ENCODE measurements at places on chromosomes 7 and 10.

GRCh38 chr7:155001756-155002410 lies 1.0 kb downstream of the PAXIP1 start:
- DNase-seq: no peak

DNA sequence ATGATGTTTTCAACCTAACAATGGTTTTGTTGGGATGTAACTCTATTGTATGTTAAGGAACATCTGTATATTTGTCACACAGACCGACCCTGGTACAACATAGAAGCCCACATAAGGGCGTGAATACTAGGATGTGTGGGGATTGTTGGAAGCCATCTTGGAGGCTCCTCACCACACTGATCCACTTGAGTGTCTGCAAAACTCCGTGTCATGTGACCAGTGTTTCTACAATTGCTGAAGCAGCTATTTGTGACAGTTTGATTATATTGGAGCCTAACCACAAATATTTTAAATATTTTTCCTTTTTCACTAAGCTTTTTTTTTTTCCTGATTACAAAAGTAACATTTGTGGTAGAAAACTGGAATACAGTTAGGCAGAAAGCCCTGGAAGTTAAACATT lies 27.9 kb downstream of the RALA start:
- no peak for DNase-seq

GRCh38 chr7:37198906-37199485 lies 249.7 kb downstream of the ELMO1 start:
- peak; percentile 58 for DNase-seq

DNA sequence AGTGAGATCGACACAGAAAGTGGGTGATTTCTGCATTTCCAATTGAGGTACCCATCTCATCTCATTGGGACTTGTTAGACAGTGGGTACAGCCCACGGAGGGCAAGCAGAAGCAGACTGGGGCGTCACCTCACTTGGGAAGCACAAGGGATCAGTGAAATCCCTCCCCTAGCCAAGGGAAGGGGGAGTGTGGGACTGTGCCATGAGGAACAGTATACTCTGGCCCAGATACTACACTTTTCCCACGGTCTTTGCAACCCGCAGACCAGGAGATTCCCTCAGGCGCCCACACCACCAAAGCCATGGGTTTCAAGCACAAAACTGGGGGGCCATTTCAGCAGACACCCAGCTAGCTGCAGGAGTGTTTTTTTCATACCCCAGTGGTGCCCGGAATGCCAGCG lies 99.8 kb downstream of the ODAD2 start:
- DNase-seq: no peak

- no peak for DNase-seq
These were observed 101.4 kb downstream of the GPAM start for GRCh38 chr10:112082120-112082519.

DNA sequence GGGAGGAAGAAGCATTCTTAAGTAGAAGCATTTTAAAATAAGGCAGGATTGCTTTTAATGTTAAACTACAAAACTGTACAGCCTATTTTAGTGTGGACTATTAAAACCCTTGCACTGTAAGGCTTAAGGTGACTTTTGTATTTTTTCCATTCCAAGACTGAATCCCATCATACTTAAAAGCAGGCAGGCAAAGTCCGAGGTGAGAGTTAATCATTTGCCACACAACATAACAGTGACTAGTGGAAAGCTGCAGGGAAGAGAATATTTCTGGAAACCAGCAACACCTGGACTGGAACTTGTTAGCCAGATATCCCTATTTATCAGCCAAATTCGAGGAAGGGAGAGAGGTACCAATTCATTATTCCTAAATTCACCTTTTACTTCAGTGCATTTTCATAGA lies 3.5 kb downstream of the PRR15 start:
- no peak for DNase-seq

DNA sequence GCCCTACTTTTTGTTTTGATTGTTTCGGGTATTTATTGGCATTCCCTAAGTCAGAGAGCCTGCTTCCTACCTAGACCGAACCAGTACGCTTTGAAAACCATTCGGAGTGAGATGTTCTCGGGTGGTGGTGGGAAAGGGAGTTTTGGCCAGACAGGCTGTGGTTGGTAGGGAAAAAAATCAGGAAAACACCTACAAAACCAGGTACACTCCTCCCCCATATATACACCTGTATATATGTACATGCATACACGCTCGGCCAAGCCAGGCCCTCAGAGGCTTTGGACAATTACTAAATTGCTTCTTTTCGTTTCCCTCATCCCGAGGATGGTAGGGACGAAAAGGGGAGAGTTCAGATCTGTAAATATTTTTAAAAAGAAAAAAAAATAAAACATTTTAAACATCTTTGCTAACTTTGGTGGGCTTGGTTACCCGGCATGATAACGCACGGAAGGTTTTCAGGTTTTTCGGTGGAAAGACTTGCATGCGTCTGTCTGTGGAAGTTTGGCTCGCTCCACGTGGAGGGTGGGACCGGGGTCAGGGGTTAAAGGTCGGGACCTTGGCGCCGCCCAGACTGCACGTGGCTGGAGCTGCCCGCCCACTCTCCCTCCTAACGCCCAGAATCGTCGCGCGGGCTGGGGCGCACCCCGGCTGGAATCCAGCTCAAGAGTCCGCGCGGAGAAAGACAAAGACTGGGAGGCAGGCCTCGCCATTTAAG lies 2.5 kb downstream of the HMX2 start:
- DNase-seq: no peak

- peak; percentile 86 for DNase-seq
These were observed 14.3 kb downstream of the ZNF282 start for GRCh38 chr7:149209518-149210269.

DNA sequence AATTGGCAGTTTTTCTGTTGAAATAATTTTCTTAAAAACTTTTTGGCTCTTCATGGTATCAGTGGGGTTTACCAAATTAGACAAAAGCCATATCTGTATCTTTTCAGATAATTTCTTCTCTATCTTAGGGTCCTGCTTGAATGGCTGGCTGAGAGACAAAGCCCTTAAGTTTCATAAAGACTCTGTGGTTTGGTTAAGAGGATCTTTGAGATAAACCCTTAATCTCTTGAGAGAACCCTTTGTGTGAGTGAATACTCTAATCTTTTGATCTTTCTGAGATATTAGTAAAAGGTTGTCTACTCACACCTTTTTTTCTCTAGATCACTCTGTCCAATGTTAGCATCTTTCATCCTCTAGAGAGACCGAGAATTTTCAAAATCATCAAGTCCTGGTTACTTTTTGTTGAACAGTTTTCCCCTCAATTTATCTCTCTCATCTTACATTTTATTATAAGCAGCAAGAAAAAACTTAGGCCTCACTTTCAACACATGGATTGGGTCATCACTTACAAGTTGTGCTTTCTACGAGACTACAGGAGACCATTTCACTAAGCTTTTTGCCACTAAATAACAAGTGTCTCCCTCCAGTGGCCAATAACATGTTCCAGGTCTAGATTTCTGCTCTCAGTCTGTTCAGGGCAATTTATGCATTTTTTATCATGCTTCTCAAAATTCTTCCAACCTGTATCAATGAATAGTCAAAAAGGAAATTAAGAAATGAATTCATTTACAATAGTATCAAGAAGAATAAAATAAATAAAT lies 28.4 kb downstream of the DNAJC9 start:
- DNase-seq: no peak

DNA sequence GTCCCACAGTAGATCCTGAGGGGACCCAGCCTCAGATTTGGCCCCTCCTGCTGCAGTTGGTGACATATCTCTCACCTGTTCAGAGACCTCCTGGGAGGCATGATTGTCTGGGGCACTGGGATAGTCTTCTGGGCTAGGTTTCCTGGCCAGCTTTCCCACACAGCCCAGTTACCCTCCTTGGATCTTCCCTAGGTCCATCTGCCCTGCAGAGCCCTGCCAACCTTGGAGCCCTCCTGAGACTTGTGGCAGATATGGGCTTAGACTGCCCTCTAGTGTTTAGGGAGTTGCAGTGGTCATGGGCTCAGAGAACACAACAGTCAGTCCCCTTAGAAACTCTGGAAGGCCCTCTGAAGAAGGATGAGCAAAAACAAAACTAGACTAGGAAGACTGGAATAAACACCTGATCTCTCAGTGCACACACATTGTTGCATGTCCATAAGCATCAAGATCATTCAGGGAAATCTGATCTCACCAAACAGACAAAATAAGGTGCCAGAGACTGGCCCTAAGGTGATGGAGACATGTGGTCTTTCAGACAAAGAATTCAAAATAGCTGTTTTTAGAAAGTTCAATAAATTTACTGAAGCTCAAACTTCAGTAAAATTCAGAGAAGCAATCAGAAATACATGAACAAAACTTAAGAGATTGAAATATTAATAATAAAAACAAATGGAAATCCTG lies 324.6 kb downstream of the ATRNL1 start:
- no peak for DNase-seq

GRCh38 chr10:120761951-120762350 lies 89.2 kb upstream of the WDR11 start:
- DNase-seq: no peak

DNA sequence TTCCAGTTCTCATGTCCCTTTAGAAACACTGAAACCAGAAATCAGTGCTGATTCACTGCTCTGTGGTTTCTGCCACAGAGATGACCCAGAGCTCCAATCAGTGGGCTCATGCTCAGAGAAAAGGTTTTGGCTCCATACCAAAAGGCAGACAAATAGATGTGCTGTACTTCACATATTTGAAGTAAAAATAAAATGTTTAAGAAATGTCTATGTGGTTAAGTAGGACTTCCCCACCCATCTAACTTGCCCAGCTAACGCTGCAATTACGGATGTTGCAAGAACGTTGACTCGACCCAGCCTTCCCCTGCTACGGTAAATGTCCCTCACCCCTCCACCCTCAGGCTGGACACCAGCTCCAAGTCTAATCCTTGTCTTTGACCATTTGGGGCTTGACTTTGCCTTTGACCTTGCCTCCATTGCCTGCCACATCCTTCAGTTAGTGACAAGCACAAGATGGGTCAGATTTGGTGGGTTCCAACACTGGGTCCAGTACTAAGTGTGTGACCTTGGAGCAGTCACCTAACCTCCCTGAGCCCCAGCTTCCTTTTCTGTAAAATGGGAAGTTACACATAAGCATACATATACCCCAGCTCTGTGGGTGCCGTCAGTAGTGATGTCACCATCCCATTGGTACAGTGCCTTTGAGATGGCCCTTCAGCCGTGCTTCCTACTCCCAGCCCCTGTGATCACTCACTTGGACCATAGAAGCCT lies 95.8 kb downstream of the CHST15 start:
- no peak for DNase-seq

DNA sequence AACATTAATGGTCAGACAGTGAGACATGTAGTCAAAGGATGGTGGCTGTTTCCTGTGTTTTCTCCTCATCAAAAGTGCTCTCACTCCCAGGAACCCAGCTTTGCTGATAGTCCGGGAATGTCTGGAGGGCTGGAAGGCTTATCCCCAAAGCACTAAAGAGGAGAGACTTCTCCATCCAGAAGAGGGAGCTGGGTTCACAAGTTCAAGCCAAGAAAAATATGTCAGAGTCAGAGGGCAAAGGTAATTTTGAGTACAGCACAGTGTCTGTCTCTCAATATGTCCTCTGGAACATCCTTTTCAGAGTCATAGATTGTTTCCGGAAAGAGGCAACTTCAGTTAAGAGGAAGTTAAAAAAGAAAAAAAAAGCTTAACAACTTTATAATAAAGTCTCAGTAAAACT lies 281.5 kb upstream of the PHYHIPL start:
- DNase-seq: no peak

DNA sequence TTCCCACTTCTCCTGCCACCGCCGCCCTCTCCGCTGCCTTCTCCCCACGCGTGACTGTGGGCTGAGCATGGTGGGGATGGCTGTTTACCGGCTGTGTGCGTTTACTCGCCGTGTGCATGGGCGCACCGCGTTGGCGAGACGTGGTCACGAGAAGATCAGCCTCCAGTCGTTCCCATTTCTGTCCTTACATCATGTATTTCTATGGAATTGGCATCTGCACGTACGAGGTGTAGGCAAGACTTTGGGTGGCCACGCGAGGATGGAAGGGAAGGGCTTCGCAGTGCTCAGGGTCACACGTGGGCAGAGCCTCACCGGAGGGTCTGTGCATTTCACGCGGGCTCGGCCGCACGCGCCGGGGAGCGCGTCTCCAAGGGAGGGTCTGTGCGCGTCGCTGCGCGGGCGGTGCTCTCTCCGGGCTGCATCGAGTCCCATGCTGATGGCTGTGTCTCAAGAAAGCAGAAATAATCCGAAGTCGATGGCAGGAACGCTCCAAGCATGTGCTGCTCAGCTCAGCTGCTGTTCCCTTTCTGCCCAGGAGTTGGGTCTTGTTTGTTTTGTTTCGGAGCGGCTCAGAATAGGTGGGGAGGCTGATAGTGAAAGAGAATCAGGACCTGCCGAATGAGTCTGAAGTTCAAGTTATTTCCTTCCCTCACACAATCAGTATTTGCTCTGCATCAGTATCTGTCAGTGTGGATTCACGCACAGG lies 973 bp downstream of the CAMK1D start:
- DNase-seq: peak; percentile 28

DNA sequence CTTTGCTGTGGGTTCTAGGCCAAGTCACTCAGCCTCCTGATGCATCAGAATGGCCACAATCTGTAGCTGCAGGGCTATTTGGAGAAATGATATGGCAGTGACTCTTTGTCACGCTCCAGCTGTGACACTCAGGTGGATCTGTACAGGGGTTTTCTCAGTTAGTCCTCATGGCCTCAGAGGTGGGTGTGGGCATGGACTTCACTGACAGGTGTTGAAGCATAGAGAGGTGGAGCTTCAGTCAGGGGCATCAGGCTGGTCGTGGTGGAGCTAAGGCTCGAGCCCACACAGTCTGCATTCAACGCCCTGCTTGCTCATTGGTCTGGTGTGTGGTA lies 21.2 kb downstream of the PALD1 start:
- DNase-seq: no peak

- DNase-seq: no peak
These were observed 182.5 kb upstream of the COL1A2 start for GRCh38 chr7:94212160-94212559.

DNA sequence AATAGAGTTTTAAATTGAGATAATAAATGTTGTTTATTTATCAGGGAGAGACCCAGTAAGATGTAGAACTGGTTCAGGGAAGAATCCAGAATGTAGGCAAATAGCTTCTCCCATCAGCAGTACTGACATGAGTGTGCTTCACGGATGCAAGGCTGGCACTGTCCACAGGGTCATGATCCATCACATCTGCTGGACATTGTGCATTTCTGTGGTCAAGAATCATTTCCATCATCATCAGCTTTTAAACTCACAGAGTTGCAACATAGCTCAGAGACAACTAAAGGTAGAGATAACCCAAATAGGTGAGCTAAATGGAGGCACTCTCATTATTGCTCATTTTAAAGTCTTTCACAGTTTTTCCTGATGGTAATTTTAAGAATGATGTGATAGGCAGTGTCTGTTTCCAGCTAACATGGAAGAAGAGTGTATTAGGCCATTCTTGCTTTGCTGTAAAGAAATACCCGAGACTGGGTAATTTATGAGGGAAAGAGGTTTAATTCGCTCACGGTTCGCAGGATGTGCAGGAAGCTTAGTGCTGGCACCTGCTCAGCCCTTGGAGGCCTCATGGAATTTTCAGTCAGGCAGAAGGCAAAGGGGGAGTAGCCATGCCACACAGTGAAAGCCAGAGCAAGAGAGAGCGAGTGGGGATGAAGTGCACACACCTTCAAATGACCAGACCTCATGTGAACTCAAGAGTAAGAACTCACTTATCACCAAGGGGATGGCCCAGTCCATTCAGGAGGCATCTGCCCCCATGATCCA lies 80.8 kb downstream of the INPP5A start:
- no peak for DNase-seq

- no peak for DNase-seq
These were observed 53.5 kb downstream of the DNAJC12 start for GRCh38 chr10:67784474-67784873.
